ENCODE measurements at places on chromosomes 1 and 21.

- DNase-seq, result peak; percentile 69
Observed at GRCh38 chr21:46285761-46286647, at the start of gene YBEY. YBEY (plus strand) TSS chr21:46286342; CDS start chr21:46286914, 572 bp downstream.

- DNase-seq, result no peak
Observed at GRCh38 chr1:30123896-30124295, 599.5 kb downstream of the MATN1 start.

GRCh38 chr1:116185161-116185701 lies 74.0 kb downstream of the MAB21L3 start:
- DNase-seq, result no peak

- DNase-seq, result no peak
Observed at GRCh38 chr1:36133484-36133883, 8.5 kb upstream of the COL8A2 start.

DNA sequence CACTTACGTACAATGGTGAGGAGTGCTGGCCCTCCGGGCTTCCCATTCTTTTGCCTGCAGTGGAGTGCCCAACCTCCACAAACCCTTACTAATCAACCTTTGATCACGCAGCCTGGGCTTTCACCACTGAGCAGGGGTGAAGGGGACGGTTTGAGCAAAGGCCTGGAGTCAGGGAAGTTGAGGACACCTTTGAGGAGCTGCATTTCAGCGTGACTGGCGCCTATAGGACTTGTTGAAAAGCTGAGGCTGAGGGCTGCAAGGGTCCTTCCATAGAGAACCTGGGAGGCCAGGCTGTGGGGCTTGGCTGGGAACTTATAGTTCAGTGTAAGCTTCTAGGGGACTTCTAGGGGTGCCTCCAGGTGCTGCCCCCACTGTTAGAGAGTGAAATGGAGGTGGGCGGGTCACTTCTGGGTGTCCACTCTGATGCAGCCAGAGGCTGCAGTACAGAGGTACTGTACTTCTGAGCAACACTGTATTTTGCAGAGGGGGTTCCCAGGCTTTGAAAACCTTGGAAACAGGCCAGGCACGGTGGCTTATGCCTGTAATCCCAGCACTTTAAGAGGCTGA lies 9.8 kb downstream of the SYTL1 start:
- DNase-seq, result no peak

- DNase-seq, result no peak
Observed at GRCh38 chr1:36349839-36350238, 26.4 kb upstream of the EVA1B start.

GRCh38 chr1:84750110-84750730 lies 60.0 kb upstream of the SSX2IP start:
- no peak for DNase-seq

DNA sequence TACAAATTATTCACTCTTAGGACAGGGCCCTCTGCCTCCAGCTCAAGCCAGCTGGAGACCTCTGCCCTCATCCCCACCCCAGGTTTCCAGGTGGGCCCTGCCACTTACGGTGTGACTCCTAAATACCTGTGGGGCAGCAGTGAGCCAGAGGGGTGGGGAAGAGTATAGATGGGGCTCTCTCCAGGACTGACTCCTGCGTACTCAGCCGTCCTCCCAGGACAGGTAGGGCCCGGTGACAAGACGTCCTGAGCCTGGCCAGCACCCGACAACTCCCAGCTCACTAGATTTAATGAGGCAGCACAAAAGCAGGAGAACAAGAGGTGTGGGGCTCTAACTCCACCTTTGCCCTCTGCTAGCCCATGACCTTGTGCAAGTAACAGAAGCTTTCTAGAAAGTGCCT lies 16.8 kb downstream of the GNG12 start:
- no peak for DNase-seq

DNA sequence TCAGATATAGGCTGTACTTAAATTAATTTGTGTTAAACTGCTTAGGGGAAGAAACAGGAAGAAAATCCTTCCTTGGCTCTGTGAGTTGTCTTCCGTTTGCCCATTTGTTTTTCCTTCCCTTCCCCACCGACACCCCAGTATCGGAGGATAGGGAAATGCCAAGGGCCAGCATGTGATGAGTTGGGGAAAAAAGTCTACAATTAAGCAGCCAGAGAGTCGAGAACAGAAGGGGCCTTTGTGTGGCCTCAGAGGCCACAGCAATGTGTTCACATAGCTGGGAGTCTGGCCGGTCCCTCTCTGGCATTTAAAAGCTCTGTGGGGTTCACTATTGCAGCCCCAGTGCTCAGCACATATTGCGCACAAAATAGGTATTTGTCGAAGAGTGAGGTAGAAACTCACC lies 489.3 kb downstream of the MATN1 start:
- DNase-seq, result no peak

DNA sequence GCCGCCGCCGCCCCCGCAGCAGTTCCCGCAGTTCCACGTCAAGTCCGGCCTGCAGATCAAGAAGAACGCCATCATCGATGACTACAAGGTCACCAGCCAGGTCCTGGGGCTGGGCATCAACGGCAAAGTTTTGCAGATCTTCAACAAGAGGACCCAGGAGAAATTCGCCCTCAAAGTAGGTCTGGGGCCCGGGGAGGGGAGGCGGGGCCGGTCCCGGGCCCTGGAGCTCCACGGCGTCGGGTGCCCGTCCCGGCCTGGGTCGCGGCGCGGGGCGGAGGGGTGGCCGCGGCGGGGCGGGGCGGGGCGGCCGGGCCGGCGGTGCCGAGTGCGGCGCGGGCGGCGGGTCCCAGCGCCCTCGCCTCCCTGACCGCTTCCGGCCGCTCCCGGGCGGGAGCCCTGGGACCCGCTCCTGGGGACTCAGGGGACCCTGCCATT lies 646 bp downstream of the MAPKAPK2 start:
- DNase-seq, result no peak

- DNase-seq, result no peak
Observed at GRCh38 chr1:110184446-110184845, 25.7 kb upstream of the KCNC4 start.

GRCh38 chr1:205664399-205665017 lies 15.8 kb downstream of the SLC45A3 start:
- no peak for DNase-seq

DNA sequence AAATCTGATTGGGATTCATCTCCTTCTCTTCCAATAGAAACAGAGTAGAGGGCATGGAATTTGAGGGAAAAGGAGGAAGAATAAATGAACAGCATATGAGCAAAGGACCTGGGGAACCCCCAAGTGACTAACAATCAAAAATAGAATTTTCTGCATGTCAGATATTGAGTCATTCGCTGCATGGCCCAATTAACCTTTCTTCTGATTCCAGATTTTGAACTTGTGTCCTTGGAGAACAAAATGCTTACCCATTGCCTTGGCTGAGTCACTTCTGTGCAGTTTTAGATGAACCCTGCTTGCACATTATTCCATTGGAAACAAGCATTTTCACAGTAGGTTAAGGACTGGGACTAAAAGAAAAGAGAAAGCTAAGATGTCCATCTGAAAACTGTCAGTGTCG lies 390.5 kb downstream of the ST6GALNAC3 start:
- no peak for DNase-seq

- DNase-seq, result no peak
Observed at GRCh38 chr1:13792419-13792818, 92.4 kb downstream of the PRDM2 start.

GRCh38 chr1:76426606-76427005 lies 352.1 kb downstream of the ST6GALNAC3 start:
- no peak for DNase-seq

DNA sequence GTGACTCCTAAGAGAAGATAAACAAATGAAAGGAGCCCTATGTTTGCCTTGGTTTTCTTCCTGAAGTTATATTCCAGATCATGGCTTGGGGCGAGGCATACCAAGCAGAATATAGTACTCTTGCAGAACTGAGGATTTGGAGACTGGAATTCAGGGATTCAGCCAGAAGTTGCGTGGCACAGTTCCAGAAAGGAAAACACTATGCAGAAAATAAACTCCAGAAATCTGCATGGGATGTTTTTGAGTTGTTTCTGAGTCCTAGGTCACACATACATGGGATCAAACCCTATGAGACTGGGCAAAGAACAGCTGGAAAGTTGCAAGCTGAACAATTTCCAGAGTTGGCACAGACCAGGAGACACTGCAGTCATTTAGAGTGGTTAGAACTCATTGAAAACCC lies 42.9 kb upstream of the IFFO2 start:
- no peak for DNase-seq

GRCh38 chr1:236746785-236747184 lies 48.3 kb upstream of the MTR start:
- DNase-seq, result no peak

GRCh38 chr21:46033410-46034400 lies 52.1 kb downstream of the COL6A1 start:
- no peak for DNase-seq

DNA sequence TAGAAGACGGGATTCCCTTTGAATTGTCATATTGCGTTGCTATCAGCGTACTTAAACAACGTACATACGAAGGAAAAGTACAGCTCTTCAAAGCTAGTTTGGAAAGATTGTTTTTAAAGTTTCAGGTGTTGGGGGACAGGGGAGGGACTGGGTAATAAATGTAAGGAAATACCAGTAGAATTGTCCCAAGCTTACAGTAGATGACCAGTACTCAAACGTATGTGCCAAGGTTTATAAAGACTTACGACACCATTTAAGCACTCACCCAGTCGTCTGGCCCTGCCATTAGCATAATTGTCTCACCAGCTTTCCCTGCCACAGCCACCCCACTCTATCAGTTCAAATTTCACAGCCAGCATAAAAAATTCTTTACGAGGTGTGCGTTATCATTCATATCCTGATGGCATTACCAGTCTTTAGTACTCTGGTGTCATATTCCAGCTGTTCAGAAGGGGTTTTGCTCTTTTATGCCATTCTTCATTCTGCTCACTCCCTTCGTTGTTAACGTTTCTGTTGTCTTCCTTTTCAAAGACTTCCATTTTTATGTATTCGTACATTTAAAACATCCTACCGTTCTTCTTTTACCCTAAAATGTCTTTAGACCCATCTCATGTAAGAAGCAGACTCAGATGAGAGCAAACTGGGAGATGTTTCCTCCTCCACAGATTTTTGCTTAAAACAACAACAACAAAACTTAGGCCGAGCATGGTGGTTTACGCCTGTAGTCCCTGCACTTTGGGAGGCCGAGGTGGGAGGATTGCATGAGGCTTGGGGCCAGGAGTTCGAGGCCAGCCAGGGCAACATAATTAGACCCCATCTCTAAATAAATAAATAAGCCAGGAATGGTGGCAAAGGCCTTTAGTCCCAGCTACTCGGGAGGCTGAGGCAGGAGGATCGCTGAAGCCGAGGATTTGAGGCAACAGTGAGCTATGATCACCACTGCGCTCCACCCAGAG lies 1.0 kb upstream of the HP1BP3 start:
- peak; percentile 43 for DNase-seq

- DNase-seq, result peak; percentile 3
Observed at GRCh38 chr1:198809247-198809646, 170.4 kb downstream of the PTPRC start.

GRCh38 chr1:20717452-20718342 lies at the start of gene KIF17:
KIF17 (minus strand) TSS chr1:20718007; CDS start chr1:20717706, 301 bp downstream.
- peak; percentile 8 for DNase-seq

DNA sequence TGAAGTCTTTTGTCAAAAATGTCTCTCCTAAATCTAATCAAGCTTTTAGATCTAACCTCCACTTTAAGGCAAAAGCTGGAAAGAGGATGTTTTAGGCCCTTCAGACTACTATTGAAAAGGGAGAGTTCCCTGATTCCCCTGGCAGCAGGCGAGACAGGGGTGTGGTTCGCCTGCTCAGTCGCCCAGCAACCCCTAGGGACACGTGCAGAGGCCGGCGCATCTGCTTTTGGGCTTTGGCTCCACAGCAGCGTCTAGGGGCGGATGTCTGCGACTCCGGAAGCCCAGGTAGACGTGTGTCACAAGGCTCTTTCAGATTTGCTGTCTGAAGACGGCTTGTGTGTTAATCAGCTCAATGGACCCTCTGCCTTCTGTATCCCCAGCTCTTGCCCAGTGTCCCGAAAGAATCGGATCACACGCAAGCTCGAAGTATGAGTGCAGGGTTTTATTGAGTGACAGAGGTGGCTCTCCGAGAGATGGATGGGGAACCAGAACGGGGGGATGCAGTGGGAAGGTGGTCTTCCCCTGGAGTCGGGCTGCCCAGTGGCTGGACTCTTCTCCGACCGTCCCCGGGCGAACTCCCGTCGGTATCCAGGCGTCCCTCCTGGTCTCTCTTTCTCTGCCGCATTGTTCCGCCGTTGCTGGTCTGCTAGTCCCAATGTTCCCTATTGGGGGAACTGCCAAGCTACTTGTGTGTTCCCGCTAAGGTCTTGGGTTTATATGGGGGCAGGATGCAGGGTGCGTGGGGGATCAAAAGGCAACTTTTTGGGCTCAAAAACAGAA lies 45.5 kb downstream of the OLFML2B start:
- no peak for DNase-seq

Data from Kasumi-1 (cell line).